ENCODE measurements at places on chromosomes 3 and 15.

- DNase-seq, result no peak
Observed at GRCh38 chr15:29135309-29135657, 134.3 kb downstream of the NSMCE3 start.

- DNase-seq, result no peak
Observed at GRCh38 chr15:66569461-66570137, 3.8 kb upstream of the LCTL start.

DNA sequence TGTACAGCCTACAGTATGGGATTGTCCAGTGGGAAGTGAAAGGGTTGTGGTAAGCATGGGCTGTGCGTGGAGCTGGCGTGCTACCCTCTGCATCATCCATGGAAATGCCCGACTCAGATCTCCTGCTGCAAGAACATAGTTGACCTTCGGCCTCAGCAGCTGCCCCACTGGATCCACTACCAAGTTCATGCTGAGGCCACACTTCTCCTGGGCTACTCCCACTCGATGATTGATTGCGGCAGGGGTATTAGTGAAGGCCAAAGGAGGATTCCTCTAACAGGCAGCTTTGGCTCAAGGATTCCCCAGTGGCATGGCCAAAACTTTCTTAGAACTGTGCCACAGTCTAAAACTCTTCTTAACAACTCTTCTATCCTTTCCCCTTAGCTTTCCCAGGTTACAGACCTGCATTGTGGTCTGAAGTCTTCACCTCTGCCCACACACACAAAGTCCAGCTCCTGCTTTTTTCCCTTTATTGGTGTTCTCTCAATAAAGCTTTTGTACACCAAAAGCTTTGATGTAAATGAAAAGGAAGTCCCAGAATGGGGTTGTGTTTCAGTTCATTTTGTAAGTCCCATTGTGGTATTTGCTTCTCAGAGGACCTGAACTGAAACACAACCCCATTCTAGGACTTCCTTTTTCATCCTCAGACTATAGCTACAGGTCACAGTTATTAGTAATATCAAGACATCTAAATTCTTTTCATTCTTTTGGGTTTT, 4.9 kb upstream of the TBC1D5 start:
- DNase-seq, result no peak

- DNase-seq, result no peak
Observed at GRCh38 chr3:173734895-173735294, 337.4 kb downstream of the NLGN1 start.

DNA sequence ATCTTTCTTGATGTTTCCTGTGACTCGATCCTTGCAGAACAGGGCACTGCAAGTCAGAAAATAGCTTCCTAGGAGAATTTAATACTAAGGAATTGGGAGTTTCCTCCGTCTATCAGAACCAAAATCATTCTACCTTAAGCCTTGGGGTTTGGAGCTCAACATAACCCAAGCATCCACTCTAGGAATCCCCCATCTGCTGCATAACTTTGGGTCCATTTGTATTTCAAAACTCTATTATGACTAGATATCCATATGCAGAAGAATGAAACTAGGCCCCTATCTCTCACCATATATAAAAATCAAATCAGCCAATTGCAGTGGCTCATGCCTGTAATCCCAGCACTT, 61.7 kb upstream of the AKAP13 start:
- DNase-seq, result no peak

- DNase-seq, result no peak
Observed at GRCh38 chr3:144351773-144352365, 380.2 kb downstream of the DIPK2A start.
